Neural progenitor cell (in vitro differentiated cells): ENCODE measurements at places on chromosomes 1 and 21.
A peak's percentile ranks its signal among the peaks of the same experiment; 100 is the strongest.

DNA sequence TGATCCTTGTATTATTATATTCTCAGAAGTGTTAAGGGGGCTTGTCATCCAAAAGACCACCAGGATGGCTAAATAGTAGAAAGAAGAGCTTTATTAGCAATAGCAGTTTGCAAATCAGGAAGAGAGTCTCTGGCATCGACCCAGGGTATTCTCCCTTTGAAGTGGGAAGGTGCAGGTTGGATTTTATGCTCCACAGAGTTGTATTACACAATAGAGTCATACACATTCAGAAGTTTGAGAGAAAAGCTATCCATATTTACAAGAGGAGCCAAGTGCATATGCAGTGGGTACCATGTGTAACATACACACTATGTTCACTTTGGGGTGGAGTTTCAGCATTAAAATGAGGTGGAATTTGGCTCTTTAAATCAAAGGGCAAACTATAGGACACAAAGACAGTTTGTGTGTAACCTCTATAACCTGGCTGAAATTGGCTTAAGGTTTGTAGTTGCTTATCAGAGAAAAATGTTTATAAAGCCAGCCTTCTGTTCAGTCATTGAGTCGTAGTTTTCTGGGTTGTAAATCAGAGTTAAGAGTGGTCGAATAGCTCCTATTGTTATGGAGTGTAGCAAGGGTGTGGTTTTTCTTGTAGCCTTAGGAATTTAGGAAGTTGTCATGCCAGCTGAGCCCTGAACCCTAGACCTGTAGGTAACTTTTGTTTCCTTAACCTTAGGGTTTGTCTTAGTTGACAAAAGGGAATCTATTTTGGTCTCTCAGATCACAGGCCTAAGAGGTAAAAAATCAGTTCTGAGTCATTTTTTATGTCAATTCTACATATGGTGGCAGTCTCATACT lies 125.3 kb downstream of the DNM3 start:
- H3K4me3 ChIP-seq: no peak overlapping the region
- H3K36me3 ChIP-seq: no peaks in the 10 kb centered on the region
- no peak for DNase-seq
- no peak overlapping the region for H3K27ac ChIP-seq

DNA sequence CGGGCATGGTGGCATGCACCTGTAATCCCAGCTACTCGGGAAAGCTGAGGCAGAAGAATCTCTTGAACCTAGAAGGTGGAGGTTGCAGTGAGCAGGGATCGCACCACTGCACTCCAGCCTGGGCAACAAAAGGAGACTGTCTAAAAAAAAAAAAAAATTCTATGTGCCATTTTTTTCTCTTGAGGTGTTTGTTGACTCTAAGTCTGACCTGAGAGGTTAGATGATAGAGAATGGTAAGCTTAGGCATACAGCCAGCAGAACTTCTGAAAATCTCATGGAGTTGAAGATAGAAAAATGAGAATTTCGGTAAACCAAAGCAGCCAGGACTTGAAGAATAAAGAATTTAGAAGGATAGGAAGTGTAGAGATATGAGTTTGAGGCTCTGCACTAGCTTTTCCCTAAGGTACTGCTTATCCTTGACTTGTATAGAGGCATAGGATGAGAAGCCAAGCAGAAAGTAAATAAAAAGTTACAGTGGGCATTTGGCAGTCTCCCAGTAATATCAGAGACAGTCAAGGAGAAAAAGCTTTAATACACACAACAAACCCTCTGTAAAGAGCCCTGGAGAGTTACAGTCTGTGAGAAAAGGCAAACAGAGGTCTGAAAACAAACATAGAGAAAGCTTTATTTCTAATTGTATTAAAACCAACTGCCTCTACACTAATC lies 24.3 kb downstream of the F13B start:
- no peaks in the 10 kb centered on the region for H3K27me3 ChIP-seq
- no peak overlapping the region for H3K27ac ChIP-seq
- H3K4me3 ChIP-seq: no peak overlapping the region
- H3K4me1 ChIP-seq: no peaks in the 10 kb centered on the region
- DNase-seq: no peak

DNA sequence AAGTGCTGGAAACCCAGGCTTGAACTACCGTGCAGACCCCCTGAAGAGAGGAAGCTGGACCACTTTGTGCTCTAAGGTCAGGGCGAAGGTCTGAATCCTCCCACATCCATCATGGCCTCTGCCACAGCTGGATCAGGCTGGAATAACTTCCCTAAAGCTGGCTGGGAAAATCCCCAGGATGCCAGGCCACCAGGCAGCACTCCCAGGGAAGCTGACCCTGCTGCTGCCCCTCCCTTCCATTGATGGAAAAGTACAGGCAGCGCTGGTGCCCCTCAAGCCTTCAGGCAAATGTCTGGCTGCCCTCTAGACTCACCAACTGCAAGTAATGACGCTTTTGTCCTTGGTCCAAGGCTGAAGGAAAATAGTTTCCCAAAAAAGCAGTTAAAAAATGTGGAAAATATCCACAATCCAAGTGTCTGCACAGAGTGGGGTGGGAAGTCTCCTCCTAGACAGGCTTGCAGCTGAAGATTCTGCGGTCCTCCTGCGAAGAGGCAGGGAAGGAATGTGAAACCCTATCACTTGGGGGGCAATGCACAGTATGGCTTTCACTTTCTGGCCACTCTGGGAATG lies 39.9 kb upstream of the TSPAN2 start:
- no peak overlapping the region for H3K27ac ChIP-seq
- no peak overlapping the region for H3K4me3 ChIP-seq
- no peak for DNase-seq

DNA sequence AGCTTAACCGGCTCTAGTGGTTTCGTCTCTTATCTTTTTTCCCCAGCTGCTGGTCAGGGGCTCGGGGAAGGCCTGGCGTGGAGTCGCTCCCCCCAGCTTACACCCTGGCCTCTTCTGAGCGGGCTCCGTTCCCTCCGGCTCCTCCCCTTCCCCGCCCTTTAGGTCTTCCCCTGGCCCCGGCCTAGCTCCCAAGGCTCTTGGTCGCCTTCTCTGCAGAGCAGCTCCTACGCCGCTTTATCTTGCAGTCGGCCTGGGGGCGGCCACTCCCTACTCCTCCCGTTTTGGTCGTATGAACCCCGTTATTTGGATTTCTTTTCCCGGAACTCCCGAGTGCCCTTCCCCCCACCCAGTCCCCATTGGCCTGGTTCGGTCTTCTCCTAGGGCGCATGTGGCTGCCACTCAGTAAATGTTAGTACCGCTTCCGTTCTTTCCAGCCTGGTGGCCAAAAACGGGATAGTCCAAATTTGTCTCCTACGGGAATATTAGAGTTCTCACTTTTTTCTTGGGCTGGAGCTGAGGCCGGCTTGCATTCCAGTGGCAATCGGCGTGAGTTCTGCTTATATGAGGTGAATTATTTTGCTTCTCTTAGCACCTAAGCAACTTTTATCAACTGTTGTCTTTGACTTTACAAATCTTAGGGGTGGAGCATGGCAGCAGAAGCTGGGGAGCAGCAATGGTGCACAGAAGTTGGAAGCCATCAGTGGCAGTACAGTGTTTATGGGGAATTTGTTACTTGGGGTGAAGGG lies 467 bp downstream of the THRAP3 start:
- peak; percentile 90 for DNase-seq
- H3K27ac ChIP-seq: peak overlapping the region; percentile 88
- peaks cover 16% of the 10 kb centered on the region for H3K4me1 ChIP-seq
- no peaks in the 10 kb centered on the region for H3K36me3 ChIP-seq
- H3K4me3 ChIP-seq: peak overlapping the region; percentile 96
- no peaks in the 10 kb centered on the region for H3K27me3 ChIP-seq

DNA sequence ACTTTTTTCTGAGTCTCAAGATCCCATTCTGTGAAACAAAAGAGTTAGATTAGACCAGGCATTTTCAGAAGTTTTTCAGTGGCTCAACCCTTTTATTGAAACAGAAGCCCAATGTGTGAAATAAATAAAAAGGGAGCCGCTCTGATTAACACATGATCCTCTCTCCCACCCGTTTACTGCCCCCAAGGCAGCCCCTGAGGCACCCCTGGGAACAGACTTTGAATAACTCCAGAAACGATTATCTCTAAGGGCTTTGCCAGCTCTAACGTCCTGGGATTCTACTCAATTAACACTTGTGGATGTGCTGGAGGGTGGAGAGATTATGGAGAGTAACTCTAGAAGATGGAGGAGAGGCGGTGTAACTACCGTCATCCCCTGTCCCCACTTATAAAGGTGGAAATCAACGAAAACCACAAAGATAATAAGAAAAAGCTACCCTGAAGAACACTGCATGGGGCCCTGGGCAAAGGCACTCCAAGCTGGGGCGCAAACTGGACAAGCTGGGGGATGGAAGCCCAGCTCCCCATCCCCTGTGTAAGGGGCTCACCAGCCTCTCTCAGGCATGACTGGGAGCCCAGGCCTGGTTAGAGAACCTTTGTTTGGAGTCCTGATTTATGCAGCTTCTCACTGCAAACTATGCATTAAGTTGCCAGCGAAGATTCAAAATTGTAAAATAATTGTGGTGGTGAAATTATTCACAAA lies 39.0 kb upstream of the GRIK3 start:
- H3K4me1 ChIP-seq: peaks cover 55% of the 10 kb centered on the region
- no peaks in the 10 kb centered on the region for H3K36me3 ChIP-seq
- no peaks in the 10 kb centered on the region for H3K27me3 ChIP-seq
- no peak for DNase-seq
- no peak overlapping the region for H3K27ac ChIP-seq

DNA sequence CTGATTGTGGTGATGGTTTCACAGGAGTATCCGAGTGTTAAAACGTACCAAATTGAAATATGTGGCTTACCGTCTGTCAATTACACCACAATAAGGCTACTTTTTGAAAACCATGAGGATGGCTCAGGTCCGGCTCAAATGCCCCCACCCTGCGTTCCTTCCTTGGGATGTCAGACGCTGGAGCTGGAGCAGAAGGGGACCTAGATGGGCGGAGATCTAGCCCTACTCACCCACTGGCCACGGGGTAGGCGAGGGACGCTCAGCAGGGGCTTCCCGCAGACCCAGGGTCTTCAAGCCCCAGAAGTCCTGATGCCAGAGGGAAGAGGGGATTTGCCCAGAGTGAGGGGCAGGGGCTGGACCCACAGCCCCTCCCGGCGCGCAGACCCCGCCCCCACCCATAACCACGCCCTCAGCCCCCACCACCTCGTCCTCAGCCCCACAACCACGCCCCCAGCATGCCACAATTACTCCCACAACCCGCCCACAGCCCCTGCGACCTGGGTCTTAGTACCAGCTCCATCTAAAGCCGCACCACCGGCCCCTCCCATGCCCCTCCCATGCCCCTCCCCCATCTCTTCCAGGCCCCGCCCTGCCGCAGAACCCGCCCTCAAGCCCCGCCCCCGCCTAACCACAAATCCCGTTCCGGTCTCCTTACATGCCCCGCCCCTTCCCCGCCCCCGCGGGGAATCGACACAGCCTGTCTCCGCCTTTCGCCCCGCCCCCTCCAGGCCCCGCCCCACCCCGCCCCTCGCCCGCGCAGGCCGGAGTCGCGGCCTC lies at the start of gene LRRC3:
Gene LRRC3, plus strand, starts transcription at position 764 of the 777 bp plus-strand sequence. CDS start 1,135 bp downstream, outside the sequence.
- peak; percentile 99 for DNase-seq
- peaks cover 33% of the 10 kb centered on the region for H3K27me3 ChIP-seq
- H3K4me3 ChIP-seq: peak within 1 kb of the TSS; percentile 83
- H3K36me3 ChIP-seq: no peaks in the 10 kb centered on the region

GRCh38 chr1:22044690-22045420 lies 7.7 kb upstream of the CDC42 start:
- H3K27me3 ChIP-seq: no peaks in the 10 kb centered on the region
- H3K4me3 ChIP-seq: no peak overlapping the region
- H3K36me3 ChIP-seq: no peaks in the 10 kb centered on the region
- H3K27ac ChIP-seq: no peak overlapping the region

DNA sequence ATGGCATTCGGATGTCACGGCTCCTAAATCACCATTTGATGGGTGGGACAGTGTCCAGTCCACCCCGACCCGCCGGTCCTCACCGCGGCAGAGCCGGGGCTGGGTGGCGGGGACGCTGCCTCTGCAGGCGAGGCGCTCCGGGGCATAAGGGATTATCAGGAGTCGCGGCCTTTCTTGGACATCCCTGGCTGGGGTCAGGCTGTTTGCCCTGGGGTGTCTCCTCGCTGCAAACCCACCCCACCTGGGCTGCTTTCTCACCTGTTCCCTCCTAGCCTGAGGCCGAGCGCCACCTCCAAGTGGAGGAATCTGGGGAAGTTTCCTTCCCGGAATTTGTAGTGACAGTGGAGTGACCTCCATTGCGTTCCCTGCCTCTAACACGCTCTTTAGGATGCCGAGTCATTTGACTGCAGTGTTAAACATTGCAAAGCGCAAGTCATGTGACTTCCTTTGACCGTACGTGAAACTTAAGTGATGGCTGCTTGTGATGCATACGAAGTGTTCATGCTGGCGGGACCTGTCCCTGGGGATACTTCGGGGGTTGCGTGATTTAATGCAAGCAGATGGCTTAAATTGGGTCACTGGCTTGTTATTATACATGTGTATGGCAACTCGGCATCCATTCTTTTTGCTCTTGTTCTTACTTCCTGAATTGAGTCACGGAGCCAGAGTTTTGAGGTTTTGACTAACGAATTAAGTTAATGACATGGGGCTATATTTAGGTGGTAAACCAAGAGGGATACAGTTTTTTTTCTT lies 536 bp downstream of the LGALS8 start:
- H3K27ac ChIP-seq: no peak overlapping the region
- DNase-seq: peak; percentile 68

DNA sequence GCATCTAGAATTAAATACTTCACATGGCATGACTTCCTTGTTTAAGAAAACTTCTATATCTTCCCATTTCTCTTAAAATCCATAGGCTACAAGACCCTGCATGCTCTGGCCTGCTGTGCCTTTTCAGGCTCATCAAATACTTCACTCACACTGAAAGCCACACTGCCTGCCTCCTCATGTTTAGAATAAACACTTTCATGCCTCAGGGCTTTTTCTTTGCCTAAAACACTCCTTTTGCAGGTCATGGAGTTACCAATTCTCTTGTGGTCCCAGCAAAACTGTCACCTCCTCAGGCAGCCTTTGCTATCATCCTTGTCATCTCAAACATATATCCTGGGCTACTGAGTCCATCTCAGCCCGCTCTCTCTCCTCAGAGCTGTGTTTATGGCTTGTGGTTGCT lies 5.5 kb downstream of the SGIP1 start:
- DNase-seq: no peak
- H3K27ac ChIP-seq: no peak overlapping the region
- H3K4me3 ChIP-seq: no peak overlapping the region
- no peaks in the 10 kb centered on the region for H3K4me1 ChIP-seq
- H3K27me3 ChIP-seq: no peaks in the 10 kb centered on the region
